ENCODE measurements at places on chromosomes 2 and 18.

GRCh38 chr18:45777393-45777792 is 48.1 kb upstream of the SIGLEC15 start:
- no peak for DNase-seq

DNA sequence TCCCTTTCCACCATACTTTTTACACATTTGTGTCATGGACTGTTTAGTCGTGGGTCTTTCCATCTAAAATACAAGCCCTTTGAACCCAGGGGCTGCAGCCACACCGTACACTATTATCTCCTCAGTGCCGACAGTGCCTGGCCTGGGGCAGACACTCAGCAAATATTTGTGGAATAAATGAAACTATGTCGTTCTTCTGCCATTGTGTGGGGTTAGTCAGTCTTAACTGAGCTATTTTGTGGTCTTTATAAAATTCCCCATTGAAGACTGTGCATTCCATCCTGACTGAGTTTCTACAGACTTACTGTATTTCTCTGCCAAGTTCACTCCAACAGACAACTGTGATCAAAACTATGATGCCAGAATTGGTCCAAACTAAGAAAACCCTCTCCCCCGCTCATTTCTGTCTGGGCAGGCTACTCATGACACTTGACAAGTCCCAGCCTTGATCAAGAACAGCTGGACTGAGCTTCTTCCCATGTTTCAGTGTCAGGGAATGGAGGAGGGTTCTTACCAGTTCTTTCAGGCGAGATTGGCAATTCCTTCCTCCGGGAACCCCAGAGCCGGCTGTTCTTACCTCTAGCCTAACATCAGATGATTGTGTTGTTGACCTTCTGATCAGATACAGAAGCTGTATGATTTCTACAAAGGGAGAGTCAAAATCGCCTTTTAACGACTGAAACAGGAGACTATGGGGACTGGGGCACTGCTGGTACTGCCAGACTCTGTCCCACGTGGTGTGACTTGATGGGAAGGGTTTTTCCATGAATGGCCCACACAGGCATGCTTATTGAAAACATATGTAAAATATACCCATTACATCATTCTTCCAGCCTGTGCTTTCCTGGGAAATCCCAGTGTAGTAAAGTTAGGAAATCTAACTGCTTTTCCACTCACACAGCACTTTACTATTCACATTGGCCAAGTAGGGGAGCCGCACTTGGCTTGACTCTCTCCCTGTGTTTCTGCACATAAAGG is 77.4 kb upstream of the NPAS2 start:
- DNase-seq, result no peak

GRCh38 chr2:182522405-182522896 is 95.6 kb upstream of the PDE1A start:
- DNase-seq, result no peak

GRCh38 chr2:175399326-175399725 is 217.8 kb upstream of the ATP5MC3 start:
- no peak for DNase-seq

DNA sequence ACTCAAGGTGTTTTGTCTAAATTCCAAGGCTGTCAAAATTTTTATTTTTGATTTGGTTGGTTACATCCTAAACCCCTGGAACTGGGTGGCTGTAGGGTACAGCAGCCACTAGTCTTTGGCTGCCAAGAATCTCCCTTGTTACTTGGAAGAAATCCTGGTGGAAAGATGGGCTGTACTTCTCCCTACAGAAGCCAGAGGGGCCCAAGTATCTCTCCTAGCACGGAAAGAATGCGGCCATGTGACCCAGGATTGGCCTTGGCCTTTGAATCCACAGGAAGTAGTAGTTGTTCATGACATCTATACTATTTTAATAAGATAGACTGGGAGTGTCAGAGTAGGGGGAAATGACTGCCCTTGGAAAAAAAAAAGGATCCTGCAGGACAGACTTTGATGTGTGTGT is 54.4 kb upstream of the MYO3B start:
- no peak for DNase-seq

DNA sequence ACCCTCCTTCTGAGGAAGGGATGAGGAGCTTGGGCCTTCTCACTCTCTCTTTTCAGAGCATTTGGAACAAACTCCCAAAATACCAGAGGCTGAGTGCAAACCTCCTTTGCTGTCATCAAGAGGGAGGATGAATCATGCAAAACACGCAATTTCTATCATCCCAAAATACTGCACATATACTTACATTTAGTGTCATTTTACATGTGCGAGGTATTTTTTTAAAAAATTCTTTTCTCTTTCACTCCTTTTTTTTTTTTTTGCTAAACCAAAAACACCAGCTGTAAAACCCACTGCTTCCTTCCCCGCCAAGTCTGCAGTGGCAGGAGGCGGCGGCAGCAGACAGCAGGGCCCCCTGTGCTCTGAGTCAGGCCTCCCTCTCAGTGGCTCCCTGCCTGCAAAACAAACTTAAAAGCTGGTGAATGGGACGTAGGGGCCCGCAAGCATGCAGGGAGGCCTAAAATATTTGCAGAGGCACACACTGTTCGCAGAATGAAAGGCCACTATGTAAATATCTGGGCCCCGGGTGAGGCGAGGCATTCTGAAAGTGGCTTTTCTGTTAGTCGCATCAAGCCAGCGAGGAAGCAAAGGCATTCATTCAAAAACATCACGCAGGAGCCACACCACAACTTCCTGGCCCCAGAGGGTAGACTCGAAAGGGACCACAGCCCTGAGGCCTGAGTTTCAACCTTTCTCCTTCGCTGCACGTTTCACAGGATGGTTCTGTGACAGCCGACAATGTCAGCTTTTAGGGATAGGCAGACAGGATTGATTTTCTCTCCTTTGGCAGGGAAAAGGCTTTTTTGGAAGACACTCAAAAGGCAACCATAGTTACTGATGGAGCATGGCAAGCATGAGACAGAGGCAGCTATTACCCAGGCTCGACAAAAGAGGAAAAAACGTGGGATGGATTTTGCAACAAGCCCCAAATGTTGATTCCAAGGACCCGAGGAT is 73.4 kb downstream of the ACTR2 start:
- DNase-seq, result peak; percentile 54

- DNase-seq, result no peak
These were observed 37.6 kb downstream of the CCBE1 start for GRCh38 chr18:59659508-59660170.

GRCh38 chr18:12924616-12925015 is 23.2 kb upstream of the SEH1L start:
- DNase-seq, result no peak

DNA sequence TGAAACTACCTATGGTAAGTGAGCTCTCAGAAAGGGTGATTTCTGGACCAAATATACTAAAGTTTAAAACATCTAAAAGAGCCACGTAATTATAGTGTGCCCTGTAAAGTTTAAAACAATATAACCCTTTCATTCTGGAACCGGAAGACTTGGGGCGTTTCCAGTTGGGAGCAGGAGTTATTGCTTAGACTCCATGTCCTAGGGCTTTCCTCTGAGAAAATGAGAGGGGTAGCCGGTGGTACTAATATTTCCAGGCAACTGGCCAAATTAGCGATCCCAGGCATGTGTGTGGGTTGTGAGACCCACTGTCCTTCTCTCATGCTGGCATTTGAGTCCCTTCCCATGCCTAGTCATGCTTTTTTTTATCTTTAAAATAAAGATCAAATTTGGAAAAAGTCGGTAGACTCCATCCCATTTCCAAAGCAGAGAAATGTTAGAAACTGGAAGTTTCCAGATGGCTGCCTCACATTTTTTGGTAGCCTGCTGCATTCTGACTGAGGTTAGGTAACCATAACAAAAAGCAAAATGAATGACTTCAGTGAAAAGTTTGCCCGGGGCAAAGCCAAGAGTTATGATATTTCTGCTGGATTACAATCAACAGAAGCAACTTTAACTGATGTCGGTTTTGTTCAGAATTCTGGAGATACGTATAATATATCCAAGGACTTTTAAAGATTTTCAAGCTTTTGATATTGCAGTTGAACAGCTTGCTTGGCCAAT is 227.4 kb downstream of the SS18 start:
- no peak for DNase-seq

DNA sequence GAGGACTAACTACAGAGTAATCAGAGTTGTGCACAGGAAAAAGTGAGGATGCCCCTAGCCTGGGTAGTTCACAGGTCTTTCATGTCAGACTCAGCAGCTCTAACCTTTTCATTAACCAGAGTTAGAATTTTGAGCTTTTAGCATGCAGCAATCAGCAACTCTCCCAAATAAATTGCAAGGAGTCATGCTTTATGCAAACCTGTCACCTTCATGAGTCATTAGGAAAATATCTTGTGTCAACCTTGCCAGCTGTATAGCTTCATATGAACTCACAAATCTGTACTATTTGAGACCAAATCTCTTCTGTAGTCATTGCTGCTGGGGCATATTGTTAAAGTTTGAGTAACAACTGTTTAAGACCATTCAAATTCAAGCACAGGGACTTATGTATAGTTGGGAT is 382.3 kb upstream of the NT5C1B start:
- DNase-seq, result no peak

- DNase-seq, result no peak
These were observed 11.9 kb downstream of the QPCT start for GRCh38 chr2:37356299-37356698.

GRCh38 chr2:118443596-118443995 is 355.3 kb downstream of the INSIG2 start:
- DNase-seq, result no peak

Measured in CD4-positive, alpha-beta T cell treated with Interferon gamma for 1 hour (primary cell).